Ammon's horn (tissue), 1 donor: ENCODE measurements at places on chromosomes 11 and 22.

- DNase-seq, result no peak
Observed at GRCh38 chr11:112485280-112485679, 224.6 kb upstream of the PLET1 start.

DNA sequence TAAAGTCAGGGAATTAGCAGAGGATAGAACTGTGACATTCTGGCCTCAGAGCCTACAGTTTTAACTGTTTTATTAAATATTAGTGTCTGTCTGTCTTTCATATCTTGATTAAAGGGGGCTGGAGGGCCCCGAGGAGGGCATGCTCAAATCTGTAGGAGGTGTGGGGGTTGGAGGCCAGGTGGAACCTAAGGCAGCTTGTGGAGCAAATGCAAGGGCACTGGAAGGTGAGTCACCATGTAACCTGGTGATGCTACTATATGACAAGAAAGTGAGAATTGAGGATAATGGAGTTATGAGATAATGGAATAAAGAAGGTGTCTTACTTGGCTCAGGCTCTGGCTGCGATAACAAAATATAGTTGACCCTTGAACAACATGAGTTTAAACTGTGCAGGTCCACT lies 27.3 kb upstream of the TMEM86A start:
- DNase-seq, result no peak

DNA sequence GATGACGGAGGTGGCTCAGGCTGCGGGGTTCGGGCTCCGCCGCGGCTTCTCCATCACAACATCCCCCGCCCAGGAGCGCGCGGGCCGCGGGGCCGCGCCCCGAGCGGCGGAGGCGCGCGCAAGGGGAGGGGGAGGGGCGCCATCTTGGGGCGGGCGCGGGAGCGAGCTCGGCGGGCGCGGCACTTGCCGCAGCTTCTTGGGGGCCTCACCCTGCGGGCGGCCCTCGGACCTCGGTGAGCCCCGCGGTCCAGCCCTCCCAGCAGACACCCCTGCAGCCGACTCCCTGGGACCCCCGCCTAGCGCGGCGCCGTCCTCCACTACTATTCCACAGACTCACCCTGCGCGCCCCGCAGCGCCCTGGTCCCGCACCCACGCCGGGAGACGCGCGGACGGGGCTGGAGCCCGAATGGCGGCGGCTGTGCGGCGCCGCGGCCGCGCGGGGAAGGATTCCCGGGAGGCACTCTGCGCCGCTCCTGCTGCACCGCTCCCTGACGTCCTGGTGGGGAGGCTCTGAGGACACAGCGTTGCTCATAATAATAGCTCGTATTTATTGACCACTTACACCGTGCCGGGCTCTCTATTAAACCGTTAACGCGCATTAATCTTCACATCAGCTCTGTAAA lies at the start of gene APBB1:
TSS of gene APBB1 (minus strand) at position 86 of the 623 bp plus-strand sequence. CDS start 7,747 bp downstream, outside the sequence.
- DNase-seq, result peak; percentile 77

DNA sequence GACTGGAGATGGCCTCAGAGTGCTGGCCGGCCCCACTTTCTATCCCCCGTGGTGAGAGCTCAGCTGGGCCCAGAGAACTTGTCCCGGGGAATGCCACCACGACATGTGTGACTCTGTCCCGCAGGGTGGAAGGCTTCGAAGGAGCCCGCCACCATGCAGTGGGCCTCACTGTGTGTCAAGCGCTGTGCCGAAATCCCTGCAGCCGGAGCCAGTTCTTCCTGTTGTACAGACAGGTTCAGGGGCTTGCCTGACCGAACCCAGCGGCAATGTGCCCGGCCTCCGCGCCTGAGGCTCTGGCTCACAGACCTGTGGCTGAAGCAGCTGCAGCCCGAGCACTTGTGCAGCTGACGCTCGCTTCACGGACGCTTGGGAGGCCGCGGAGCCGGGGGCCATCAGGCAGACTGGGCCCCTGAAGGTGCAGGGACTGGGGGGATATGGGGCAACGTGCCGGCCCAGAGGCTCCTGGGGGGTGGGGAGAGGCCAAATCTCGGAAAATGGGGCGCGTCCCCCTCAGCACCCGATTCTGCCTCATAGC lies 650 bp downstream of the PPM1F start:
- DNase-seq, result no peak

GRCh38 chr11:76316726-76317125 lies 64.2 kb downstream of the THAP12 start:
- DNase-seq, result no peak

DNA sequence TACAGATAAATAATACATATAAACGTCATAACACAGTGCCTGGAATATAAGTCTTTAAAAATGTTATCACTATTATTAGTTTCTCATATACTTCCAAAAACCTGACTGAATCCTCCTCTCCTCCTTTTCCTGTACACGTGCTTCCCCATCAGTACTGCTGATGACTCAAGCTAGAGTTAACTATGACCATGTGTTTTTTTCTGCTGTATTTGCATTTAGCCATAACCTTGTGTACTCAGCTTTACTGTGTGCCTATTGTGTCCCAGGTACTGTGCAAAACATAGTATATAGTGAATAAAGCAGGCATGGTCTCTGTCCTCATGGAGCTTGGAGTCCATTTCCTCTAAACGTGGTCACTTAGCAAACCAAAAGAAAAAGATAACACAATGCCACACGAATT lies 56.5 kb upstream of the ARHGAP32 start:
- DNase-seq, result no peak

DNA sequence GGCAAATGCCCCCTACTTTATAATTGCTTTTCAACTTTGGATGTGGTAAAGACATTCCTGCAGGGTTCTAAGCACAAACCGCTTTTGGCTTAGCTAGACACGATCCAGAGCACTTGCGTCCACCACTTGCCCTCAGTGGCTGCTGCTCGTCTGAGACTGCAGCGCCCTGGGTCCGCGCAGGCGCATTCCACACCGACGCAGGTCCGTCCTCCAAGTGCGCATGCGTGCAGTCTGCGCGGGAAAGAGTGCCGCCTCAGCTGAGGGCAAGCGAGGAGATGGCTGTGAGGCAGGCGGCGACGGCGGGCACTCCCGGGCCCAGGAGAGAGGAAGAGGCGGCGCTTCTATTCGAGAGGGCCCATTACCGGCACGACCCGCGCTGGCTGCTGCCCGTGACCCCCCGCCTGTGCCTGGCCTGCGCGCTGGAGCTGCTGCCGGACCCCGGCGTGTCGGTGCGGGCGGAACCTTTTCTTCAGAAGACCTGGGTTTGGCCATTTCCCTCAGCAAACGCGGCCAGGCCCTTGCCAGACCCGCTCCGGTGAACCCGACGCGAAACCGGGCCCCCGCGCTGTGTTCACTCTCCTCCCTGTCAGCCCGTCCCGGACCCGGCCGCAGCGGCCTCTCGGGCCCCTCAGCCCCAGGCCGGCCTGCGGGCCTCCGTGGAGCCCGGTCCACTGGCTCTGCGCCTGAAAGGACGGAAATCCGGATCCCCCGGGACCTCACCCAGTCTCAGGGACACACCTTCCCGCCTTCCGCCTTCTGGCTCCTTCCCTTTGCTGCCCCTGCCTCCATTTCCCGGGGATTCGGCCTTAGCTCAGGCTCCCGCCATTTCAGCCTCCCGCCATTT lies at the start of gene MEI1:
TSS of gene MEI1 (plus strand) at position 240 of the 844 bp plus-strand sequence. CDS start at position 276, 36 bp downstream.
- peak; percentile 90 for DNase-seq

DNA sequence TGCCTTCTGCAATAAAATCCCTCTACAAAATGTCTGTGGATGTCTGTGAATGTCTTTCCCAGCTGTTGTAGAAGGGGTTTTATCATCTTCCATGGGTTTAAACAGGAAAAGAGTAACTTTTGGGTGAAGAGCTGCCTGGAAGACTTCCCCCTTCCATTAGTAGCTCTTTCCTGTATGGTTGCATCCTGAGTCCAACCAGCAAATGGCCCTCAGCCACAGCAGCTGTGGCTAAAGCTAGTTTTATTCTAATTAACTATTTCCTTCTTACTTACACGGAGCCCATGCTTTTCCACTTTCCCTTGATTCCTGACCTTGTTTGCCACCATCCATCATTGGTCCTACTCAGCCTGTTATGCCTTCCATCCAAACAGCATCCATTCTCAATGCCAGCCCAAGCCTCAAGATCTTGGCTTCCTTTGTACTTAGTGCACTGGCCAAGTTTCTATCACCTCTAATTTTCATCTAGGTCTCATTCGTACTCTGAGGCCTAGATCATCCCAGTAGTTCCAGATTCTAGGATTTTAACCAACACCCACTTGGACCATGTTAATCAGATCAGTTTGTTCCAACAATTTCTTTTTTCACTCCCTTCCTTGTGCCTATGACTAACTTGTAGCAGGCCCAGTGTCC lies 41.5 kb upstream of the CADM1 start:
- DNase-seq, result no peak

DNA sequence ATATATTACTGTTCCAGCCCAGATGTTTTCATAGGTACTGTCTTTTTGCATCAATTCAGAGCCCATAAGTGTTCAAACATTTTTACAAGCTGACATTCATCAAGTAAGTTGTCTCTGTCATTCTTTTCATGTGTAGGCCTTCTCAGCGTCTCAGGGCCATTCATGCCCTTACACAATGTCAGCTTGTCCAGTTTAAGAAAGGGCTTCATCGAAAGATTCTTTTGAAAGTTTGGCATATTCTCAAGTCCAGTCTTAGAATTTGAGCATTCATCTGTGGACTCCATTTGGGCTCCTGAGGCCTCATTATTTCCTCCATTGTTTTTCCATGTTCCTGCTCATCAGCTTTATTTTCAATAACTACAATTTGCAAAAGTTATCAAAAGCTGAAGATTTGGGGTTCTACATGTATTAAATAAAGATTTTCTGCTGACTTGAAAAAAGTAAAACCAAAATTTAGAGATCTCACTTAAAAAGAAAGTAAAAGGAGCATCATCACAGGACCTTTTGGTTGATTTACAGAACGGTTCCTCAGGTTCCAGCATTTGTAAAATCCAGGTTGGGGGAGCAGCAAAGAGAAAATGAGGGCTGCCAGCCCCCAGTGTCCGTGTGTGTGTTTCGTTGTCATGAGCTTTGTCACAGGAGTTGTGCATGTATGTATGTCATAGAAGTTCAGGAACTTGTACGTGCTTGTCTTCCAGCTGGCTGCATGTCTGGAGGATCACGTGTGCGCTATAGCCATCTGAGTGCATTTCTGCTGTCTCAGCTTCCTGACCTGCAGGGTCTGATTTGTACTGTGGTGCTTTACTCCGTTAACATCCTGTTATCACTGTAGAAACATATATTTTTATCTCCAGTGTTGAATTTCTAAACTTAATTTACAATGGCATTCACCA lies 15.6 kb downstream of the MOV10L1 start:
- DNase-seq, result peak; percentile 58

DNA sequence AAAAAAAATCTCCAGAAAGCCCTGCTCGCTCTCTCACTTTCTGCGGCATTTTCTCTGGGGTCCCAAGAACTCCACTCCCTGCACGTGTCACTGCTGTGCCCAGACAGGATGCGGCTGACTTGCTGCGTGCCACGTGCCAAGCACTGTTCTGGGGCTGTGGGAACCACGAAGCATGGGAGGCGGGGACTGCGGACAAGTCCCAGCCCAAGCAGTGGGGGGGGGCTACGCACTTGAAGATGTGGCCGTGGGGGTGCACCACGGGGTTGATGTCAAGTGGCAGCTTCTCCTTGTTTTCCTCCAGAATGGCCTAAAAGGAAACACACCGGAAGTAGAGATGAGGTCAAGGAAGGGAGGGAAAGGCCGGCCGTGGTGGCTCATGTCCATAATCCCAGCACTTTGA lies 10.8 kb downstream of the TTLL12 start:
- DNase-seq, result no peak

- peak; percentile 54 for DNase-seq
Observed at GRCh38 chr11:122099374-122100036, 16.5 kb downstream of the BLID start.

- no peak for DNase-seq
Observed at GRCh38 chr22:44529827-44530523, 31.9 kb upstream of the RTL6 start.
